OCI-LY7 (cell line): ENCODE measurements at places on chromosomes 5 and 9.

DNA sequence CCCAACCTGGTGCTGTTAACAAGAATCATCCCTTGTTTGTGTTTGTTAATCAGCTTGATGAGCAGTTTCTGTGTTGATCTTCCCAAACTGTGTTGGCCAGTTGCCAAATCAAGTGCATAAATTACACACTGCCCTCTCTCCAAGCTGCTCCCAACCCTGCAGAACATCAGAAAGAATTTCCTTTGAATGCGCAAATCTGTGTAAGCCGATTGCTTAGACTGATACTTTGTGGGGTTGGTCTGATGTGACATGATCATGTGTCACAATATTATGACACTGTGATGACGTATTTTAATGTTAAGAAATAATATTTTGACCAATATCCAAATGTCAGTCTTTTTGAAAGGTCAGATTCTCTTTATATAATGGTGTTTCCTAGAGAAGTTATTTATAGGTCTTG, 766.4 kb upstream of the WWC1 start:
- no peak for DNase-seq

GRCh38 chr5:72379936-72380335, 59.8 kb downstream of the PTCD2 start:
- no peak for DNase-seq

DNA sequence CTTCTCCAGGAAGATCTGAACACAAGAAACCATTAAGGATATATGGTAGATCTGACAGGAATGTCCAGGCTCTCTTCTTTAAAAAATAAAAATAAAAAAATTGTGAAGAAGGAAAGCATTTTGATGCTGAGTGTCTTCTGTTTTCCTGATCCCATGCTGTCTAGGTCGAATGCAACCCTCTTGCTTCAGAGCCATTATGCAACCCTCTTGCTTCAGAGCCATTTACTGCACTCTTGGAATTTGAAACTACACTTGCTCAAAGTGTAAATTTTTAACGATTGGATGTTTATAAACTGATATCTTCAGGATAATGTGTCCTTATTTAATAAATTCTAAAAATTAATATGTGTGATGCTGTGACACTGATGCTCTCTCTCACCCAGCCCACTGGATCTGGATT, 505.1 kb downstream of the DNAH5 start:
- no peak for DNase-seq

- DNase-seq: no peak
Measured at GRCh38 chr9:6214434-6214833, 1.2 kb upstream of the IL33 start.

DNA sequence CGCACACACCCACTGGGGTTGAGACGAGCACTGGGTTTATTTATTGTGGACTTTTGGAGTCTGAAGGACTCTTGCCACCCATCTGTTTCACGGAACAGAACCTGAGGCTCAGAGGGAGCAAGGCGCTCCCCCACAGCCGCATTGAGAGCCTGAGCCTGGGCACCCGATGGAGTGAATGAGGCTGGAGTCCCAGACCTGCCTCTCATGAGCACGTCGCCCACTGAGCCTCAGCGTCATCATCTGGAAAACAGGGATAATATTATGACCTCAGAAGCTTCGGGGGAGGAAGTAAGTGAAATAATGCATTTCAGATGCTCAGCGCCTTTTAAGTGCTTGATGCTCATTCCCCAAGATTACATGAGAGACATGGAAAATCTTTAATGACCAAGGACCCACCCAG, 5.5 kb downstream of the NEK6 start:
- no peak for DNase-seq

DNA sequence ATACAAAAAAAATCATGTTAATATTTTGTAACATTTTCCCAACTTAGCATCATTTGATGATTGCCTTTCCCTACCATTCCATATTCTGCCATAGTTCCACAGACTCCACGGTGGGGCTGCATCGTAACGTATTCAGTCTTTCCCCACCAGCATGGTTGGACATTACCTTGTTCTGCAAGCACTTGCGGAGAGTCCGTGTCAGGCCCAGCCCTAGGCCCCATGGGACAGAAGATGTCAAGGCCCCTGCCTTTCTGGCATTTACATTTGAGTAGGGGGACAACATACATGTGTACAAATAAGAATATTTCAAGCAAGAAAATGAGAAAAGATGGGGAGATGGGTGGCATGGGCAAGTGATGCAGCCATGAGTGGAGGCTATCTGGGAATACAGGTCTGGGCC, 8.2 kb upstream of the PHF2 start:
- no peak for DNase-seq

DNA sequence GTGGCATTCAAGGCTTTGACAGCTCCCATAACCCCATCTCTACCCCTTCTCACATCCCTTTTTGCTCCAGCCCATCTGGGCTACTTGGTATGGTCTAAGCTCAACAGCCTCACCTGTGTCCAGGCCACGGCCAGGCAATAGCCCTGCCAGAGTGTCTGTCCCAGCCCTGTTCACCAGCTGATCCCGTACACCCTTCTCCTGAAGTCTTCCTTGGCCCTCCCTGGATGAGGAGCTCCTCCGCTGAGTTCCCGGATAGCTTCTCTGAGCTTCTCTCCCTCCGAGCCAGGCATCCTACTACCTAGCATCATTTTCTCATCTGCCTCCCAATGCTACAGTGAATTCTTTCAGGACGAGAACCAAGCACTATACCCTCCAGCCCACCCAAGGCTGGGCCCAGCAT, 208.2 kb downstream of the DAB2IP start:
- DNase-seq: no peak

GRCh38 chr5:93402451-93402850, 178.6 kb downstream of the NR2F1-AS1 start:
- no peak for DNase-seq

DNA sequence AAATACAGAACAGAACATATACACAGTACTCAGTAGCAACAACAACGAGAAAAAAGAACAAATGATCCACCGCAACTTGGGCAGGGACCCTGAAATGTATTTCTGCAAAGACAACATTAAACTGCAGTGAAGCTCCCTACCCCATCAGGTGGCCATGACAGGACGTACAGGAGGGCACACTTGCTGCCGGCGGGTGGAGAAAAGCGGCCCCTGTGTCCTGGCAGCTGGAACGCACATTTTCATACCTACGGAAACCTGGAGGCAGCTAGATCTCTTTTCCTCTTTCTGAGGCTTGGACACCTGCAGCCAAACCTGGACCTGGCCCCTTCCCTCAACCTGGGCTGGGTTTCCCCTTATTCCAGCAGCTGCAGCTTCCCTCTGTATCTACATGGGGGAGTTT, 42.2 kb upstream of the ZNF354B start:
- DNase-seq: no peak

GRCh38 chr9:129270205-129270604, 92.1 kb upstream of the IER5L start:
- DNase-seq: peak; percentile 97

DNA sequence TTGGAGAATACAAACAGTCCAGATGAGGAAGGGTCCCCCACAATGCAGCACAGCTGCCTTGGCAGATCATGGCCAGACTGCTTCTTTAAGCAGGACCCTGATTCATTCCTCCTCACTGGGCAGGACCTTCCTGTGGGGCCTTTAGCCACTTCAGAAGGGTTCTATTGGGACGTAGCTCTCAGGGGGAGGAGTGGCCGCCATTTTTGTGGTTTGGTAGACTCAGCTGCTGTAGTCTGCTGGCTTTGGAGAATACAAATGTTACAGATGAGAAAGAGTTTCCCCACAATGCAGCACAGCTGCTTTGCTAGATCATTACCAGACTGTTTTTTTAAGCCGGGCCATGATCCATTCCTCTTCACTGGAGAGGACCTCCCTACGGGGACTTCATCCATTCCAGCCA, 57.4 kb downstream of the TMEM38B start:
- DNase-seq: no peak

GRCh38 chr5:170104299-170104698, 1.4 kb upstream of the FOXI1 start:
- DNase-seq: no peak

- no peak for DNase-seq
Measured at GRCh38 chr9:68455451-68455850, 85.2 kb downstream of the TMEM252 start.

- no peak for DNase-seq
Measured at GRCh38 chr9:129412814-129413536, 207.9 kb downstream of the C9orf50 start.

GRCh38 chr5:86806206-86806605, 188.5 kb downstream of the COX7C start:
- DNase-seq: no peak
